ENCODE measurements at places on chromosomes 7 and 10.

DNA sequence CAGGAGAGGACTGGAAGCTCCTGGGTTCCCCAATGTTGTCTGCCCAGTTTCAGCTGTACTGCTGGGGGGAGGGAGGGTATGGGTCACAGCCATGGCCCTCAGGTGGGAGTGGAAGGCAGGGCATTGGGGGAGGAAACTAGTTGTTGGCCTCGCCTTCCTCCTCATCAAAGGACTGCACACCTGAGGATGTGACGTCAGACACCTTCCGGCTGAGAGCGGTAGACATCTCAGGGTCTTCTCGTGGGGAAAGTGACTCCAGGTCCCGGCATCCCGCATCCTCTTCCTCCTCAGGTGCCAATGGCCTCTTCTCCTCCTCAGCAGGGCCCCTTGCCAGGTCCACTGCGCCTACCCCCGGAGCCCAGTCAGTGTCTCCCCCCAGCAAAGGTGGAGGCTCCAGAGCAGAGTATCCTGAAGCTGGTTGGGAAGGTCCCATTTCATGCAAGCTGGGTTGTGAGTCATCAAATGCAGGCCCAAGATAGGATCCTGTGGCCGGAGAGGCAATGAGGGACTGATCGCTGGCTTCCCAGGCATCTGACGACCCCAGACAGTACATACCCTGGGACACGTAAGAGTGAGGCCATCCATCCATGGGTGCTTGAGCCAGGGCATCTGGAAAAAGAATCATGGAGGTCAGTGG is 6.0 kb downstream of the FAM131B start:
- DNase-seq, result no peak

DNA sequence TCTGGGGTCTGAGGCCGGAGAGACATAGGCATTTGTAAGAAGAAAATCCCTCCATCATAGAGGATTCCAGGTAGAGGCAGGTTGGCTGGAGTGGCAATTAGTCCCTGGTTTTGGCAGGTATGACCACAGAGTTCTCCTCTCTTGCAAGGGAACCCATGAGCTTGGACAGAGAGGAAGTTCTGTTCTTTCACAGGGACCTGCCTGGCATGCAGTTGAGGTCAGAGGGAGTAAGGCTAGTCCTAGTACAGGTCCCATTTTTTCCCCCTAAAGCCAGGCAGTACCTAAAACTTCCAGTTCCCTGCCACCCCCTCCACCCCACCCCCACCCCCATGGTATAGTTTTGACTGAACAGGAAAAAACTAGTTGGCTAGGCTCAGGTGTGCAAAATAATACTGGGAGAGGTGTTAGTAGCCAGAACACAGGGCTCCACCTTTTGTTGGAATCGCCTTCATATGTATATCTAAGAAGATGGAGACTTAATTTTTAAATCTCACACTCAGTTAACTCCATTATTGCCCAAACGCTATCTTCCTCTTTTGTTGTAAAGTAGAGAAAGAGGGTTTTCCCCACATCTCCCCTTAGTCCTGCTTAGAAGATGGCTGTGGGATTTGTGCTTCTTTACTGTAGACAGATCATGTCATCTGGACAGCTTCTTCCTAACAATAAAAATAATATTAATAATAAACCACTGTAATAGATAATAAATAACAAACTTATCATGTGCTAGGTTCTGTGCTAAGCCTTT is 188.1 kb downstream of the TCF7L2 start:
- DNase-seq, result no peak

GRCh38 chr7:1234881-1235500 is 2.3 kb downstream of the UNCX start:
- DNase-seq, result no peak

GRCh38 chr10:24879861-24880260 is 72.5 kb downstream of the PRTFDC1 start:
- DNase-seq, result no peak

- DNase-seq, result no peak
Observed at GRCh38 chr10:113087165-113088029, 137.3 kb downstream of the TCF7L2 start.

DNA sequence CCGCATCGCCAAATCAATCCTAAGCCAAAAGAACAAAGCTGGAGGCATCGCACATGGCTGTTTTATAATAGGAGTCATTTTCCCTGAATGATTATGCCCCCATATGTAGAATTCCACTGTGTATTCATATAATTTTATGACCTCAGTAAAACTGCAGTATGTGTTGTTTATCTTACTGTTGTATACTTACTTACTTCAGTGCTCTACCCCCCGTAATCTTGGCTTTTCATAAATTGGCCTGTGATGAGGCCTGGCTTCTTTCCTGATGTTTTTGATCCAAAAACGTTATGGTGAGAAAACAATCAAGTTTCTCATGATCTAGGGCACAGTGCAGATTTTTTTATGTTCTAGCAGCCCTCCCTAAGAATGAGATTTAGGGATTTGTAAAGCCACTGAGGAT is 306.4 kb upstream of the FZD1 start:
- DNase-seq, result no peak

- DNase-seq, result no peak
Observed at GRCh38 chr7:1246160-1246870, 13.6 kb downstream of the UNCX start.

DNA sequence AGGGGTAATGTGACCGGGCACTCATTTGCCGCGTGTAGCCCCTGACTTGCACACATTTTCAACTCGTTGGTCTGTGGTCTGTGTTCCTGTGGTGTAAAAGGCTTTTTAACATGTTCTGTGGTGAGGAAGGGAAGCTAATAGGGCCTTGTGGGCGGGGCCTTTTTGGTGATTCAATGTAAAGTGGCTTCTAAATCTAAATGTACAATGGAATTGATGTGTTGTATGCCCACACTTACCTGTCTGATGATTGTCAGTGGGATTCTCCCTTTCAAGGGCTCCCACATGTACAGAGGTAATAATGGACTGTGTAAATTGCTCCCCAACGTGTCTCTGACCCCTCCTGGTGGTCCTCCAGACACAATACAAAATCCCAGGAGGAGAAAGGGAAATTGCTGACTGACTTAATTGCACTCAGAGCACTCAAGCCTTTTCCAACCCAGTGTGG is 43.1 kb upstream of the GATAD1 start:
- no peak for DNase-seq

DNA sequence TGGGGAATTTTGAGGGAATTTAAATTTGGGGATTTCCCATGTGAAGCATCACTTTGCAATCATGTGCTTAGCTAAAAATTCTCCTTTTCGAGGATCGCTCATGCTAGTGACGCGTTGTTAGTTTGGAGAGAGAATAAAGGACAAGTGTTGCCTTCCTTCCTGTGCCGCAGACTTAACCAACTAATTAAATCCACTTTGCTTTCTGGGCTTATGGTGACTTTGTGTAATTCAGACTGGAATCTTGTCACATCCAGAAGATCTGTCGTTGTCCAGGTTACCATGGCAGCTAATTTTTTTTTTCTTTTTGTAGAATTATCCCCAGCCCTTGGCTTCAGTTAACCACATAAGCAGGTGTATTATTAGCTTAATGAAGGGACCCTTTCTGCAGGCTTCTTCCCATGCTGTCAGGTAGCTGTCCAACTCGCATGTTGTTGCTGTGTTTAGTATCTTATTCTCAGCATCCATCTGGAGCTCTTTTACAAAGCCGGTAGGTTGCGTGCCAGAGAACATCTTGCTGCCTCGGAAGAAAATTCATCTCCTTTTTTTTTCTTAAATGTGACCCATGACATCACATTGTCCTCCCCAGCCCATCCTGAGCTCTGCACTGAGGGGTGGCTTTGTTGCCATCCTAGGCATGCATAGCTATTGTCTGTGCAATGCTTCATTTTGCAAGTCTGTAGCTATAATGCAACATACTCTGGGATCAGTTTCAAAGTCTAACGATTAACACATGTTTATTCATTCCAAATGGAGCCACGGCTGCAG is 47.2 kb upstream of the NRP1 start:
- no peak for DNase-seq

GRCh38 chr7:22698767-22699166 is 28.2 kb upstream of the IL6 start:
- DNase-seq, result no peak

DNA sequence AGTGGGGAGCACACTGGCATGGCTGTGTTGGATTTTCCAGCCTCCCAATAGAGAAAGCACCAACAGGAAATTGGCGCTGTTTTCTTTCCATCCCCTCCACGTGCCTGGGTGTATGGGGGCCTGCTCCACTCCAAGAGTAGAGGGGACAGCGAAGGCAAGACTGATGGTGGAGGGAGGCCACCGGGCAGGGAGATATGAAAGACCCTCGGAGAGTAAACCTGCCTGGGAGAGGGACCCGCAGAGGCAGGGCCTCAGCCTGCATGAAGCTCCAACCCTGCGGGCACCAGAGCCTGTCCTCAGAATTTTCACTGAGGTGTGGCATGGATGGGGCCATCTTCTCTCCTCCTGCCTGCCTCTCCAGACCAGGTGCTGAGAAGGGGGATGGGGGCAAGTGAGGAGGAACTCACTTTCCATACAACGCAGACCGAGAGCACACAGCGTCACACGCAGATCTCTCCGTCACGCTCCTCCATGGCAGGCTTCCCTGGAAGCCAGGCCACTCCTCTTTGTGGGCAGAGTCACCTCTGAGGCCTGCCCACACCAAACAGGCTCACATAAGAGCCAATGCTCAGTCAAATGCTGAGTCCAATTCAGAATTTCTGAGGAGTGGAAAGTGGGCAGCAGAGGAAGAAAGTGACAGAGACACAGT is 18.8 kb downstream of the ANXA11 start:
- DNase-seq, result no peak

DNA sequence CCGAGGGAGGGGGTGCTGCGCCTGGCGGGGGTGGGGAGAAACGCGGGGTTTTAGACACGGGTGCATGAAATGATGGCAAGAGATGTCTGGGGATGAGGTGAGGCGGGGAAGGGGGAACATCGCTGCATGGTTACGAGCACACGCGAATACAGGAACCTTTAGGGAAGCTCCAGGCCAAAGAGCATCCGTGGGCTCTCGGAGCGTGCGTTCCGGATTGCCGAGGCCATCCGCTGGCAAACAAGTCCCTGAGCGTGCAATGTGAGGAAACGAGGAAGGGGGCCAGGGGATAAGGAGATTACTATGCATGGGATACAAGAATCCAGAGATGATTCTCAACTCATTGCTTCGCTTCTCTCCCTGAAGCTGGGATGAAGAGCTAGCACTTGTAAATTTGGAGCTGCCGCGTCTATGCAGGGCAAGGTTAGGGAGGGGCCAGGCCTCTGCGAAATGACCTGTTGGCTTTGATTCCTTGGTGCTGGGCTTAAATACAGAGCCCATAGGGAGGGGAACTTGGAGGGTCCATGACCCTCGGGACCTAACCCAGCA is 520 bp upstream of the WNT2 start:
- DNase-seq, result no peak

DNA sequence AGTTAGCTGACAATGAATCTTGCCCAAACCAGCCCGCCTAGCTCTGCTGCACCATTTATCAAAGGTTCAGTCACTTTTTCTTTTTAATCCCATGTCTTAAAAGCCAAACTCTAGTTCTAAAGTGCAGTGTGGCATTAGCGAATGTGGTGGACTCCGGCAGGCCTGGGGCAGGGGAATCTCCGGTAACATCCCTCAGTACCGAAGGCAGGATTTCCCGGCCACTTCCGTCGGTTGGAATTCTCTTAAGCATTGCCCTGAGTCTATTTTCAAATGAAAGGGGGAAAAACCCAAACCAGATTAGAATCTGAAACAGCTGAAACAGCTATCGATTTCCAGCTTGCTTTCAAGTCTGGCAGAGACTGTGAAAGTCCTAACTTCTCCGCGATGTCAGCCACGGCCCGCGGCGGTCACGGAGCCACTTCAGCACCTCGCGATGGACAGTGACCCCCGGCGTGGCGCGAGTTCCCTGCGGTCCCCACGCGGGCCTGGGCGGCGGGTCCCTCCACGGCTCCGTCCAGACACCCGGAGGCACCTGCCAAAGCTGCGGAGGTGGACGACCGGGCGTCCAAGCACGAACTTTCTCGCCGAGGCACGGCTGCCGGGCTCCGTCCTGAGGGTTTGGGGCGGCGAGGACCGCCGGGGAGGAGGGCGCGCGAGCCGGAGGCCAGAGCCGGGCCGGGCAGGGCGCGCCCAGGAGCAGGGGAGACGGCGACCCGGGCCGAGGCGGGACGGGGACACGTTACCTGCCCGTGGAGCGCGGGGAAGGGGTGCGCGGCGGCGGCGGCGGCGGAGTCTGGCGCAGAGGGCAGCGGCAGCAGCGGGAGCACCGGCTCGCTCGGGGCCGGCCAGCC is 745 bp downstream of the TCERG1L start:
- no peak for DNase-seq

DNA sequence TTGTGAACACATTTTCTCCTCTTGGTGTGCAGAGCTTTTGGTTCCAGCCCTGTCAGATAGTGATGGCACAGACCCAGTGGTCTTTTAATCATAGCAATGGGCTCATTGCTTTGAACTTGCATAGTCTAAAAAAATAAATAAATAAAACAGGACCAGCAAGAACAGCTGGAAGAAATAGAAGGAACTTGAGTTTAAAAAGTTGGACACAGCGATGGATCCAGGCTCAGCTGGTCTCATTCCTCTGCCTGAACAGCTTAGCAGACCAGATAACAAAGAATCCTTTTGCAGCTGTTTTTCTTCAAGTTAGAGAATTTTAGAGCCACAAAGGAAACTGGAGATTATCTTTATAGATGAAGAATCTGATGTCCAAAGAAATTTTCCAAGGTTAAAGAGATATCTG is 1005.6 kb downstream of the LRMDA start:
- DNase-seq, result no peak

DNA sequence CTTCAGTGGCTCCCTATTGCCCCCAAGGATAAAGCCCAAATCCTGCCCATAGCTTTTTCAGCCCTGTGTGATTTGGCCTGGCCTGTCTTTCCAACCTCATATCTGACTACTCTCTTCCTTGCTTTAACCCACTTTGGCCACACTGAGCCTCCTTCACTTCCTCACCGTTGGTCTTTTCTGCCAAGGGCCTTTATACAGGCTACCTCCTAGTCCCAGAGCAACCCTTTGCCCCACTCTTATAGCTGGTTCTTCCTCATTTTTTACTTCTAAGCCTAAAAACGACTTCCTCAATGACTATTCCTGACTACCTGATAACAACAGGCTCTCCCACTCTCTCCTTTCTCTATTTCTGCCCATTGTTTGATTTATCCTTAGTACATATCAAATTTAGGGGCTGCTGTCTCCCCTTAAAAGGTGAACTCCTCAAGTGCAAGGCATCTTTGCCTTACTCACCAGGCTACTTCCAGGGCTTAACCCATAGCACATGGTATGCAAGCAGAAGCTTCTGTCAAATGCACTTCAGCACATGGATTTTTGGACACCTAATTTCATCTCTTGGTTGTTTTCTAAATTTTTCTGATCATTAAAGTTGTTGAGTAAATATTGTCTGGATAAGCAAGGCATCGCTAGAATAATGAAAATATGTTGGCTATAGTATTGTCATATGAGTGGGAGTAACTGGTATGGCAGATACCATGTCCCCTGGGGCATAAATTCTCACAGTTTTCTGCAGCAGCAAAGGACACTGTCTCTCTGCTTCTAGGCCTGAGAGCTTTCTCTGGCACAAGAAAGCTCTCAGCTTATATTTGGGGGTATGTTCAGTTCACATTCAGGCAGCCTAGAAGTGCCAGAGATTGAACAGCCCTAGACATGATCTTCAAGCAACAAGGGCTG is 201.5 kb upstream of the GPR26 start:
- DNase-seq, result no peak

- DNase-seq, result no peak
Observed at GRCh38 chr7:149859876-149860275, 13.9 kb upstream of the ATP6V0E2 start.
